ENCODE measurements at places on chromosomes 5 and 9. TPM values are rescaled to one million over a fixed set of nuclear protein-coding genes. Genes with fewer than 3 reads are reported as not detected.

SHISAL2B gene
- not detected for total RNA-seq

SOWAHA gene
- total RNA-seq = not detected

CDH18 gene
- not detected for total RNA-seq

PCDHGB7 gene
- total RNA-seq = 3.7 TPM

ENTREP1 gene
- total RNA-seq = 7.6 TPM

EQTN gene
- total RNA-seq = 0.34 TPM

SLC6A7 gene
- not detected for total RNA-seq

DNAI1 gene
- not detected for total RNA-seq

CCDC171 gene
- total RNA-seq = 49.8 TPM

CHD1 gene
- 85.9 TPM for total RNA-seq

ANXA2R gene
- total RNA-seq = 0.46 TPM

HAUS6 gene
- total RNA-seq = 29.4 TPM

ADAMTS16 gene
- under 0.01 TPM for total RNA-seq

HK3 gene
- total RNA-seq = not detected

GRM6 gene
- not detected for total RNA-seq

C5orf58 gene
- total RNA-seq = 4.6 TPM

BHMT2 gene
- 2.9 TPM for total RNA-seq

KIF20A gene
- total RNA-seq = 19.3 TPM

TCF7 gene
- total RNA-seq = 3.3 TPM

ROR2 gene
- total RNA-seq = 0.36 TPM

RGS7BP gene
- not detected for total RNA-seq

DAP gene
- total RNA-seq = 8.6 TPM

TAF11L10 gene
- total RNA-seq = not detected

DCP2 gene
- total RNA-seq = 26.9 TPM

OLFM1 gene
- 14.9 TPM for total RNA-seq

SPATA31C1 gene
- not detected for total RNA-seq

PPP3R2 gene
- not detected for total RNA-seq

UBE2QL1 gene
- not detected for total RNA-seq

FAM114A2 gene
- total RNA-seq = 47.3 TPM

TAS2R1 gene
- total RNA-seq = not detected

TRIM7 gene
- total RNA-seq = 4.5 TPM

CDC37L1 gene
- total RNA-seq = 21.4 TPM

RABEPK gene
- 35.0 TPM for total RNA-seq

PCDHGA7 gene
- 0.93 TPM for total RNA-seq

CATSPER3 gene
- not detected for total RNA-seq

RABGAP1 gene
- 45.0 TPM for total RNA-seq

PLAC8L1 gene
- not detected for total RNA-seq

IL33 gene
- 0.36 TPM for total RNA-seq

NFX1 gene
- 22.4 TPM for total RNA-seq

BARX1 gene
- not detected for total RNA-seq

ZNF300 gene
- 5.5 TPM for total RNA-seq

MUSK gene
- not detected for total RNA-seq
